ENCODE measurements at places on chromosomes 16 and 17.

DNA sequence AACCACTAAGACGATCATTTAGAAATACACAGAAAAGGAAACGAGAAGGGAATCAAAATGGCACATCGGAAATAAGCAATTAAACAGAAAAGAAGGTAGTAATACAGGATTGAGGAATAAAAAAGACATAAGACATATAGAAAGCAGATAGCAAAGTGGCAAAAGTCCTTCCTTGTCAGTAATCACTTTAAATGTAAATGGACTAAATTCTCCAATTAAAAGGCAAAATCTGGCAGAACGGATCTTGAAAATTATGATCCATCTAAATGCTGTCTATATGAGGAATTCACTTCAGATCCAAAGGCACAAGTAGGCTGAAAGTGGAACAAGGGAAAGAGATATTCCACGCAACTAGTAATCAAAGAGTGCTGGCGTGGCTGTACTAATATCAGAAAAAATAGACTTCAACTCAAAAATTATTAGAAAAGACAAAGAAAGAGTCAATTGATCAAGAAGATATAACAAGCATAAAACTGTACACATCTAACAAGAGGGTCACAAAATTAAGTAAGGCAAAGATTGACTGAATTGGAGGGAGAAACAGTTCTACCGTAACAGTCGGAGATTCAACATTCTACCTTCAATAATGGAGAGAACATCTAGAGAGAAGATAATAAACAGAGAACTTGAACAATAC is 36.8 kb upstream of the METRNL start:
- DNase-seq, result no peak

- DNase-seq, result no peak
These were observed 36.4 kb downstream of the MBTPS1 start for GRCh38 chr16:84080378-84080777.

- no peak for DNase-seq
These were observed 4.2 kb downstream of the CCL3 start for GRCh38 chr17:36085765-36086164.

DNA sequence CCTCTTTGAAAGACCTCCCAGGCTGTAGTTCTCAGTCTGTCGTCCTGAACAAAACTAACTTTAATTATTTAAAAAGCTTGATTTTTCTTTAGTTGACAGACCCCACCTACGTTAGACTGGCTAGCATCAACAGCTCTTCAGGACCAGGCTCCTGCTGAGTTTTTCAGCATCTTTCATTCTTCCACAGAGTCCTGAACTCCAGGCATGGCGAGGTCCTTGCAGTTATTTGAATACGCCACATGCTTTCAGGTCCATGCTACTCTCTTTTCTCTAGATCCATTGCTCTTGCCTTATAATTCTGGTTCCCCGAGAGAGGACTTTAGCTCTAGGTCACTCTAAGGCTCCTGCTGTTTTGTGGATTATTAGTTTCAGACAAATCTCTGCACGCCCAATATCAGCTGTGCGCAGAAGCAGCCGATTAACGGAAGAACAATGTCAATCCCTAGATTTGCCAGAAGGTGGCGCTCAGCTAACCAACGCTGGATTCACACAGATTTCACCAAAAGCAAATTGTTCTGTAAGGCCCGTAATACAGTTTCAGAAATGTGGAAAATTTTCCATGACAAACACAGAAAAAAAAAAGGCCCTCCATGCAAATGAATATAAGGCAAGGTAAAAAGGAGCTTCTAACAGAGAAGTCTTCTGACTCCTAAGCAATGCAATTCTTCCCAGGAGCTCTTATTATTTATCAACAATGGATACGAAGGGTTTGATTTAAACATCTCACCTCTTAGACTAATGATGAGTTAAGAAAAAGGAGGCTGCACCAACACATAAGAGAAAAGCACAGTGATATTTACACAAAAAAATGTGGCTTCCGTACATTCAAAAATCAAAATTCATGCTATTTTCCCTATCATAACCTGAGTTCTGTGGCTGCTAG is 33.5 kb upstream of the BCO1 start:
- peak; percentile 2 for DNase-seq

DNA sequence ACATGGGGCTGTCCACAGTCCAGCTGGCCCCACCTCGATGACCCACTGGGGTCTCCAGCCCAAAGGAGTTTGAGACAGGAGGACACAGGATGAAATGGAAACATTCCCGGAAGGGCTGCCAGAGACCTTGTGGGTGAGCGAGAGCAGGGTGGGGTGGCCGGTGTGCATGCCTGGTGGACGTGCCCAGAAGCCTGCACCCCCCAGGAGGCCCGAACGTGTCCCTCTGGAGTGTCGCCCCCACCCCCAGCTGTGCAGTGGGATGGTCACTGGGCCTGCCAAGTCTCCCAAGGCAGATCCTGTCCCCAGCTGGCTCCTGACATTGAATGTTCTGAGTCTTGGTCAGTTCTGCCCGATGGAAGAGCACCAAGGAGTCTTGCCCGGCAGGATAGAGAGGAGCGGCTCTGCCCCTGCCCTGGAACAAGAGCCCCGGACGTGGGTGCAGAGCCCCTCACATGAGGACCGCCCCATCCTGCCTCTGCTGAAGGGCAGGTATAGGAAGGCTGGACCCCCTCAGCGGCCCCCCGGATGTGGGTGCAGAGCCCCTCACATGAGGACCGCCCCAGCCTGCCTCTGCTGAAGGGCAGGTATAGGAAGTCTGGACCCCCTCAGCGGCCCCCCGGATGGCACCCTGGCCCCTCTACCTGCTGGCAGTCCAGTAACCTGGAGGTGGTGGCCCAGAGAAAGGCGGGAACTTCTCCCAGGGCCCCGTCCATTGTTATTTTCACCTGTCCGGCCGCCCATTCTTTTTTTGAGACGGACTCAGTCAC is 3.1 kb upstream of the CAPN15 start:
- no peak for DNase-seq

GRCh38 chr17:42980274-42980765 is at the start of gene RUNDC1:
TSS of gene RUNDC1 (plus strand) at chr17:42980565. CDS start at chr17:42980577, 12 bp downstream.
- peak; percentile 10 for DNase-seq

GRCh38 chr17:40072040-40072734 is 9.4 kb downstream of the THRA start:
- DNase-seq, result peak; percentile 78

DNA sequence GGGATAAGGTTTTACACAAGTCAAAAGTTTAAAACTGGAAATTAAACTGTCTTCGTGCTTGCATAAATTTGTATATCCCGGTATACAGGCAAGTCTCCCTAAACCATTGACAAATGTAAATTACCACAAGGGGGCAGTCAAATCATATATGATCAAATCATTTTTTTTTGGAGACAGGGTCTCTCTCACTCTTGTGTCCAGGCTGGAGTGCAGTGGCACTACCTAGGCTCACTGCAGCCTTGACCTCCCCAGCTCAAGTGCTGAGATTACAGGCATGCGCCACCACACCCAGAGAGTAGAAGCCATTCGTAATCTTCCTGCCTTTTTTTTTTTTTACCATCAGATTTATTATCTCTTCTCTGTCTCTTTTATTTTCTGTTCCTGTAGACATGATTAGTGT is 18.5 kb downstream of the TOP2A start:
- no peak for DNase-seq

DNA sequence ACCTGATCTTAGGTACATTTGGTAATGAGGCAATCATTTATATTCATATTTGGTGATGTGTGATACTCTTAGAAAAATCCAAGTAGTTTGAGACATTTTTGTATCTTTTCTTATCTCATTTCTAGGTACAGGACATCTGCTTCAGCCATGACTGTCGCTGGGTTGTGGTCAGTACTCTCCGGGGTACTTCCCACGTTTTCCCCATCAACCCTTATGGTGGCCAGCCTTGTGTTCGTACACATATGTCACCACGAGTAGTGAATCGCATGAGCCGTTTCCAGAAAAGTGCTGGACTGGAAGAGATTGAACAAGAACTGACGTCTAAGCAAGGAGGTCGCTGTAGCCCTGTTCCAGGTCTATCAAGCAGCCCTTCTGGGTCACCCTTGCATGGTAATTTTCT is 312.2 kb downstream of the BCAS3 start:
- DNase-seq, result no peak

GRCh38 chr16:56848955-56849689 is 15.9 kb upstream of the SLC12A3 start:
- no peak for DNase-seq
